Smooth muscle cell of bladder (primary cell): ENCODE measurements at places on chromosomes 3 and 15. TPM values are rescaled to one million over a fixed set of nuclear protein-coding genes. Genes with fewer than 3 reads are reported as not detected.

Gene TTLL13
- total RNA-seq: 0.09 and 0.14 TPM in 2 replicates

Gene FRMD5
- 1.6 and 5.0 TPM in 2 replicates for total RNA-seq

Gene PAQR5
- 9.6 and 21.9 TPM in 2 replicates for total RNA-seq

Gene CTXN2
- total RNA-seq: not detected in 2 replicates
